Effector CD8-positive, alpha-beta T cell (primary cell): ENCODE measurements at places on chromosomes 2 and 18.

DNA sequence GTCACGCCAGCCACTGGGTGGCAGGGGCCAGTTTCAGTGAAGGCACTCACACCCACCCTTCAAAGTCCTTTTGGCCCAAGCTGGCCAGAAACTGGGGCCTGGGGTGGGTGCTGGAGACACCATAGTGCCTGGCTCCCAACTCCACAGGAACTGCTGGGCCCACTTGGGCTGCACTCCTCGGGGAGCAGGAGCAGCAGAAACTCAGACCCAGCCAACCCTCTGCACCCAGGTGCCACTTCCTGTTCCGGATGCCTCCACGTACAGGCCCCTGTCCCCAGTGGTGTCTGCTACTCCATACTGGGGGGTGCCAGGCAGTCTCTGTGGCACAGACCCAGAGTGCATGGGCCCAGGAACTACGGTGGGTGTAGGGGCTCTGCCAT lies 42.5 kb upstream of the ZNF519 start:
- DNase-seq: no peak

- DNase-seq: no peak
These were observed 7.1 kb upstream of the IL1RL1 start for GRCh38 chr2:102304268-102304667.

DNA sequence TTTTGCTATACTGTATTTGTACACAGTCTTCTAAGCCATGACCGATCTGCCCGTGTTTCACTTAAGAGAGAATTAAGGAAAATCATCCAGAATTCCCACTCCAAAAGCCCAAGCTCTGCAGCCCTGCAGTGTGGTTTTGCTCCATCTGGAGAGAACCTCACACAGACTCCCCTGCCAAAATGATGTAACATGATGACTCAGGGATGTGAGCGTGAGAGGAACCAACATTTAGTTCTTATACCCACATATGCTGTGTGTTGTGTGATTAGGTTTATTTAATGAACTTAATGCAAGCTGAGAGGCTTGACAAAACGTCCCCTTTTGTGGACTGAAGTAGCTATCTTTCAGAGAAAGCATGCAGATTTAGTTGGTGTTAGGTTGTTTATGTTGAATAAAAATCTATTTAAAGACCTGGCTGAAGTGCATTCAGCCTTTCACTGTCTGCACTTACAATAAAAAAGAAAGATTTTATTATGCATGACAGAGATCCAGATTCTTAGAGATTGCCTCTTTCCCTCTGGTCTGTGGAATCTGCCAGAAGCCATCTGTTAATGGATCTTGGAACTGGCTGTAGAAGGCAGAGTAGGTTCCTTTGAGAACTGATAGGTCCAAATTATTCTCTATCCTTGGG lies 6.3 kb downstream of the RAB12 start:
- no peak for DNase-seq

DNA sequence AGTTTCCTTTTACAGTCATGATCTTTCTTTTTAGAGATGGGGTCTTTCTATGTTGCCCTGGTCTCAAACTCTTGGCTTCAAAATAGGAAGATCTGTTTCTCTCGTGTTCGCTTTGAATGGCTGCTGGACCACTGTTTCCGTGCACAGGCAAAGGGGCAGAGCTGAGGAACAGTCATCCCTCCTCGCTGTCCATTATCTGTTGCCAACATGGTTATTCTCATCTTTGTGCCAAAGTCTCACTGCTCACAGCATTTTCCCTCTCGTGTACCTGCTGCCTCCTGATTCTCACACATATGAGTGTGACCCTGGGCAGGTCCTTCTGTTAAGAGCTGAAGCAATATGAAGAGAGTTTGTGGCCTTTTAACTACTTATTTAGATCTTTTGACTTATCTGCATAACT lies 28.0 kb upstream of the CCNYL1 start:
- DNase-seq: no peak

DNA sequence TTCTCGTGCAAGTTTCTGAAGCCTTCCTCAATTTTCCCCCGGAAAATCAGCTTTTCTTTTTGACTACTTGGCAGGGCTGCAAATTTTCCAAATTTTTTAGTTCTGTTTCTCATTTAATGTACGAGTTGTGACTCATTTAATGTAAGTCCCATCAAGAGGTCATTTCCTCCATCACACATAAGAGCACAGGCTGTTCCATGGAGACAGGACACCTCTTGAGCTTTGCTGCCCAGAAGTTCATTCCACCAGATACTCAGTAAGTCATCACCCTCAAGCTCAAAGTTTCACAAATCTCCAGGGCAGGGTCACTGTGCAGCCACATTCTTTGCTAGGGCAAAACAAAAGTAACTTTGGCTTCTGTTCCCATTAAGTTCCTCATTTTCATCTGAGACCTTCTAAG lies 101.5 kb upstream of the TEKT4 start:
- no peak for DNase-seq
